ENCODE measurements at places on chromosomes 11 and 22. TPM values are rescaled to one million over a fixed set of nuclear protein-coding genes. Genes with fewer than 3 reads are reported as not detected.

FOLH1 gene
- not detected for polyA plus RNA-seq

CHRDL2 gene
- not detected for polyA plus RNA-seq

APOBEC3F gene
- polyA plus RNA-seq: 3.8 TPM

MRPL17 gene
- 88.3 TPM for polyA plus RNA-seq

APLNR gene
- 0.03 TPM for polyA plus RNA-seq

NCR3LG1 gene
- 0.67 TPM for polyA plus RNA-seq

TSPAN32 gene
- polyA plus RNA-seq: 0.18 TPM

P2RY2 gene
- 0.12 TPM for polyA plus RNA-seq

CRYAB gene
- 1.5 TPM for polyA plus RNA-seq

LARGE1 gene
- 1.2 TPM for polyA plus RNA-seq

SPCS2 gene
- 47.3 TPM for polyA plus RNA-seq

CSF2RB gene
- polyA plus RNA-seq: not detected

GGTLC3 gene
- polyA plus RNA-seq: not detected

NXPE4 gene
- not detected for polyA plus RNA-seq

KCNK7 gene
- polyA plus RNA-seq: 0.34 TPM

MRGPRX4 gene
- polyA plus RNA-seq: not detected

ANO9 gene
- 0.06 TPM for polyA plus RNA-seq

UCP3 gene
- polyA plus RNA-seq: 1.2 TPM

PATE2 gene
- 0.07 TPM for polyA plus RNA-seq

APOA5 gene
- not detected for polyA plus RNA-seq

CSTPP1 gene
- 37.2 TPM for polyA plus RNA-seq

KIAA0930 gene
- polyA plus RNA-seq: 80.8 TPM

ARHGAP8 gene
- polyA plus RNA-seq: 0.05 TPM

GGTLC2 gene
- polyA plus RNA-seq: not detected

RAG2 gene
- 0.34 TPM for polyA plus RNA-seq

BSCL2 gene
- 118 TPM for polyA plus RNA-seq

TEX12 gene
- 0.15 TPM for polyA plus RNA-seq

SSTR3 gene
- polyA plus RNA-seq: not detected

FIBIN gene
- polyA plus RNA-seq: 0.66 TPM

NXPE1 gene
- polyA plus RNA-seq: not detected

OR4D5 gene
- not detected for polyA plus RNA-seq

OLFML1 gene
- not detected for polyA plus RNA-seq

KBTBD4 gene
- polyA plus RNA-seq: 16.8 TPM

PANX2 gene
- 1.3 TPM for polyA plus RNA-seq

PARVG gene
- 0.05 TPM for polyA plus RNA-seq

FOSL1 gene
- polyA plus RNA-seq: 30.1 TPM

POTEH gene
- polyA plus RNA-seq: 1.3 TPM

NELL1 gene
- polyA plus RNA-seq: 0.02 TPM

OR56A1 gene
- not detected for polyA plus RNA-seq

MUC2 gene
- polyA plus RNA-seq: not detected

CHORDC1 gene
- polyA plus RNA-seq: 12.1 TPM

KLHL35 gene
- 1.7 TPM for polyA plus RNA-seq

CHID1 gene
- polyA plus RNA-seq: 231 TPM

APOL5 gene
- polyA plus RNA-seq: not detected

FGF19 gene
- not detected for polyA plus RNA-seq

RGL4 gene
- not detected for polyA plus RNA-seq
